GOT3 (cell line): ENCODE measurements at places on chromosomes 12 and 14.

DNA sequence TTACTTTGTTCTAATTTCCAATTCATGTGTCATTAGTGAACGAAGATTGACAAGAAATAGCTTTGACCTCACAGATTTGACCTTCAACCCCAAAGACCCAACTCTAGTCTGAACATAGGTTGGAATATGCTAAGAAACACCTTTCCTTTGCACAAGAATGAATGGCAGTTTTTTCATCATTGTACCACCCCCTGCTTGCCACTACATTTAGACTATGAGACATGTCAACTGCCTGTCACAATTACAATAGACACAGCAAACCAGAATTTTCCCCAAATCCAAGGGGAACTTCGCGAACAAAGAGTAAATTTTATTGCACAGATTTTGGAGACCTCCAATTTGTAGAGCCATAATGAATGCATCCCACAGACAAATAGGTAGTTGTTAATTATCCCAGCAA is 535.4 kb downstream of the PRKD1 start:
- no peak for DNase-seq

DNA sequence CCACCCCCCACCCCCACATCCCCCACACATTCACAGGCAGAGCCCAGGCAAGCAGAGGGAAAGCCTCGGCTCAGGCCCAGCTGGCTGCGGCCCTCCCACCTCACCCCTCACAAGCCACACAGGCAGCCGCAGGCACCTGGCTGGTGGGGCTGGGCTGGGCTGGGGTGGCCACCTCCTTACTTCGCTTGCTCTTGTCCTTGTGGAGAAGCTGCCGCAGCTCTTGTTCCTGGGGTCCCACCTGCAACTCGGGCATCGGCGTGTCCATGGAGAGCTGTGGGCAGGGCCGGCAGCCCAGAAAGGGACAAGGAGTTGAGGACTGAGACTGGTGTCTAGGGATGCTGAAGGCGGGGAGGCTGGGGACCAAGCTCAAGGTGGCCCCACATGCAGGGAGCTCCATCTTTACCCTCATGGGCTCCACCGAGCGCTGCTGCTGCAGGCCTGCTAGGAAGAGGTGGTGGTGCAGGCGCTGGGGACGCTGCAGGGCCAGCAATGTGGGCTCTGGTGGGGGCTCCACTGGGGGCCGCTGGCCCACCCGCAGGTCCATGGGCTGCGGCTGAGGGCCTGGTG is 21.2 kb downstream of the HDAC7 start:
- DNase-seq: no peak

DNA sequence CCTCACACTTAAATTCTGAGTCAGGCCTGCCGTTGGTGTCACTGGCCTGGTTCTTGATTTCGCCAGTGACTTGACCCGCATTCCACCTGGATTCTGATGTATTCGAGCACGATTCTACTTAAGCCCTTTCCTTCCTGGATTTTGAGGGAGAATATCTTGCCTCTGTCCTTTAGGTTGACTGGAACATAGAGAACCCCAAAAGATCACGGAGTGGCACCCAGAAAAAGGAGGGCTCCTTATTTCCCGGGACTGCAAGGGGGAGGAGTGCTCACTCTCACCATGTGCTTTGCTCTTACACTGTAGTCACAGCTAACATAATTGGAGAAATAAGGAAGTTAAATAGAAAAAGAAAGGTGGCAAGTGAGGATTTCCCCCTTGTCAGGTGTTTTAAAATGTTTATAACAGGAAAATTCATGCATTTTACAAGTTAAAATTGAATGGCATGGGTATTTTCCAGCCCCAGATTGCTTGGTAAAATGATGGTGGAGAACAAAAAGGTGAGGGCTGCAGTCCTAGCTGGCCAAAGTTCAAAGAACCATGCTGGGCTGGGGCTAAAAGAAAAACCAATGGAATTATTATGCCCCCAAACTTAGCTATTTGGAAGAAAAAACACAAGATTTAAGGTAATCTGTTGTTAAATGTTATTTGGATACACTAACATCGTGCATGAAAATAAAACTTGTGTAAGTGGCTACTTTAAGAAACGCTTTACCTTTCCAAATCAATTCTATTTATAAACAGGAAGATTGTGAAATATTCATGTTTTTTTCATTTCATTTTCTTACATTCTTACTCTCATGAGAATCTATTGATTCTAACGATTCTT is 8.9 kb downstream of the FOXA1 start:
- DNase-seq: no peak

GRCh38 chr12:105040476-105040875 is 43.8 kb downstream of the ALDH1L2 start:
- no peak for DNase-seq

- no peak for DNase-seq
These were observed 913.2 kb downstream of the NRXN3 start for GRCh38 chr14:79083356-79083755.

- DNase-seq: no peak
These were observed 25.5 kb upstream of the CCDC91 start for GRCh38 chr12:28164644-28165275.

- no peak for DNase-seq
These were observed 16.7 kb upstream of the TAS2R43 start for GRCh38 chr12:11108862-11109261.
